Type B pancreatic cell (in vitro differentiated cells): ENCODE measurements at places on chromosomes 4 and X.

- DNase-seq, result no peak
These were observed 39.1 kb upstream of the PRPS1 start for GRCh38 chrX:107589243-107589642.

- DNase-seq, result peak; percentile 81
These were observed 1.3 kb upstream of the EOLA1 start for GRCh38 chrX:149539283-149540130.

DNA sequence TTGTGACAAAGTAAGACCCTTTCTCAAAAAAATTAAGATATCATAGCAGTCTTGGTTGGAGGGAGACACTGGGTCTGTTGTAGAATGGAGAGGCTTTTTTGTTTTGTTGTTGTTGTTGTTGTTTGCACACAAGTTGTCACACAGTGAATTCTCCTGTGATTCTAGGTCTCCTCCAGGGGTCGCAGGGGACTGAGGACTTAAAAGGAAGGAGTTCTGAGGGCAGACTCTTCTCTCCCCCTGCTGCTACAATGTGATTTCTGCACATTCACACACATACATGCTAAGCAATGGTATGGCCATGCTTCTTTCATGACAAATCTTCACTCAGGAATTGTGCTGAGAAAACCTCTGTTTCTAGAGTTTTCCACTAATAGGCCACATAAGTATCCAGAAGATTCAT is 71.1 kb downstream of the ZNF732 start:
- no peak for DNase-seq

DNA sequence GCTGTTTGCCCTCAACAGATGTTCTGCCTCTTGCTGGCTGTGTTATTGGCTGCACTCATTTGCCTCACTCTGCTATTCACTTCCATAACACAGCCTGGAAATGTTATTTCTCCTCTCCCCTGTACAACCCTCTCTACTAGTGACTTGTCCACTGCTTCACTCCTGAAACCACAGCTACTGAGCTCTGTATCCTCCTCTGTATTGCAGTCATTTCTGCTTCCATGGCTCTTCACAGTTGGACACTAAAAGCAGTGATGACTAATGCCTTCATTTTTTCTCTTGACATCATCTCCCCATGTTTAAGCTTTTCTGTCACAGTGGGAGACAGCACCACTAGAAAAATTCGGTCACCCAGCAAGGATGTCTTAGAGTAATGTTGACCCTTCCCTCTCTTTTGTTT is 123.0 kb upstream of the PPP1R2C start:
- DNase-seq, result no peak
